Activated CD4-positive, alpha-beta T cell treated with anti-CD3 and anti-CD28 coated beads for 1 hour (primary cell): ENCODE measurements at places on chromosomes 6 and 20.

DNA sequence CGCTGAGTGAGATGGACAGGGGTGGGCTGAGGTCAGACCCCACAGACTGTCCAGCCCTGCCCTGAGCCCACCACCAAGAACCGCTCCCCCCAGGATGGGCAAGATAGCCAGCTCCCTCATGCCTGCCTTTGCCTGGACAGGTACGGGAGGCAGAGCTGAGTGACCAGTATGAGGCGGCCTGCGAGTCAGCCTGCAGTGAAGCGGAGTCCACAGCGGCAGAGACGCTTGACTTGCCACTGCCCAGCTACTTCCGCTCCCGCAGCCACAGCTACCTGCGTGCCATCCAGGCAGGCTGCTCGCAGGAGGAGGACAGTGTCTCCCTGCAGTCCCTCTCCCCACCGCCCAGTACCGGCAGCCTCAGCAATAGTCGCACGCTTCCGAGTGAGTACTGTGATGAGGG lies 94.8 kb upstream of the MYL9 start:
- no peak for DNase-seq

DNA sequence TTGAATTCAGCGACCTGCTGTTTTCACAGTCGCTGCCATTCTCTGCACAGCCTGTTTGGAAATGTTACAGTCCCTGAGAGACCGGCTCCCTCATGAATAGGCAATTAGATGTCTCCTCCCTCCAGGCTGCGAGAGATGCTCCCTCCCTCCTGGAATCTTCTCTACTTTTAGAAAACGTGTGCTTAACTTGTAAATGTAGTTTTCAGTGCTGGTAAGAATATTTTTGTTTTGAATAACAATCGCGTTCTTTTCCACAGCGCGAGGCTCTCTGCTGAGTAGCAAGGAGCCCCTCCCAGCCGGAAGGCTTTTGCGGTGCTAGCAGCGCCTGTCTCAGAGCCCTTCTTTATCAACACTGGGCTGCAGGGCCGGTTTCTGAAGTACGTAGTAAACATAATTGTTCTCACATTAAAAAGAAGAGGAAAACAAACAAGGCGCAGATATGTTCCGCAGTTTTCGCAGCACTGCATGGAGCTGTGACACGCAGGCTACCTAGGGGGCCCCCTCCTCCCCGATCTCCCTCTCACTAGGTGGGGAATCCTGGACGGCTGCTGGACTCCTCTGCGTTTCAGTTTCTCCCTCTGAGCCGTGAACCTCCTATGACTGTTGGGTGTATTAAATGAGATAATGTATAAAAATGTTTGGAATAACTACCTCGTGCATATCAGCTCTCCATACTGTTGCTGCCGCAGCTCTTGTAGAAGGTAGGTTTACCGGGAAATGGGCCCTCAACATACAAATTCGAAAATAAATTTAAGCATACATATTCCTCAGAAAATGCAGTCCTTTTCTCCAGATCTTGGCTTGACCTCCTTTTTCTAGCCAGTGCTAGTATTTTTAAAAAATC lies 79.0 kb upstream of the SPACA1 start:
- DNase-seq = no peak

GRCh38 chr6:107764684-107765460 lies 59.2 kb downstream of the SCML4 start:
- no peak for DNase-seq

- DNase-seq = no peak
These were observed 3.0 kb downstream of the NR2E1 start for GRCh38 chr6:108168501-108169463.

DNA sequence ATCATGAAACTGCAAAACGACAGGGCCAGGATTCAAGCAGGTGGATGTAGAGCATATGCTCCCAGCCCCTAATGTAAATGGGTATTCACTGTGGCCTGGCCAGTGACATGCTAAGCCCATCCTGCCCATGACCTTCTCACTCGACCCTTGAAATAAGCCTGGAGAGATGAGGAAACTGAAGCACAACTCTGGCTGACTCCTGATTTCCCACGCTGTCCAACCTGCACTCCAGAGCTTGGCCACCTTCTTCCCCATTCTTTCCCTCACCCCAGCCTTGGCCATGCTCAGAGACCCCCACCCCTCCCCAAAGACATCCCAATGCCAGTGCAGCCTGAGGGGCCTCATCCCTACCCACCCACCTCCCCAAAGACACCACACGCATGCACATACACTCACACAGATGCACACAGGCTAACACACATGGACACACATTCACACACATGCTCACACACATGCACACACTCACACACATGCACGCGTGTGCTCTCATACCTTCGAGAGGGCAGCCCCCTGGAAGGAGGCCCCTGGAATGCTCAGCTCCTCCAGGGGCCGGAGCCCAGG lies 12.4 kb downstream of the TFEB start:
- DNase-seq = no peak

DNA sequence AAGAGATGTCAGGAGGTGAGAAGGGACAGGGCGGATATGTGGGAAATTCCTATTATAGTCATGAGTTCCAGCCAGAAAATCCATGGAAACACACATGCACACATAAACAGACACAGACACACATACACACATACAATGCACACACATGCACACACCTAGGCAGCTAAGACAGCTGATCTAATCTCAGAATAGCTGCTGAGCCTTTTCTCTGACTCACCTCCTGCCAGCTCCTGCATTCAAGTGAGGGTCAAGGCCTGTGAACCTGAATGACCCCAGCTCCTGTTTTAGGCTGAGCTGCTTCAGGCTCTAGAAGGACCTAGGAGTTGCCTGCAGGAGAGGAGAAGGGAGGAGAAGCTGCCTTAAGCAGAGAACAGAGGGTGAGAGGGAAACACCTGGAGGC lies 21.6 kb upstream of the RAET1L start:
- DNase-seq = no peak

- no peak for DNase-seq
These were observed 166.9 kb upstream of the RNF24 start for GRCh38 chr20:4181956-4182945.

- DNase-seq = no peak
These were observed 86.3 kb upstream of the CARMIL1 start for GRCh38 chr6:25192590-25193459.

DNA sequence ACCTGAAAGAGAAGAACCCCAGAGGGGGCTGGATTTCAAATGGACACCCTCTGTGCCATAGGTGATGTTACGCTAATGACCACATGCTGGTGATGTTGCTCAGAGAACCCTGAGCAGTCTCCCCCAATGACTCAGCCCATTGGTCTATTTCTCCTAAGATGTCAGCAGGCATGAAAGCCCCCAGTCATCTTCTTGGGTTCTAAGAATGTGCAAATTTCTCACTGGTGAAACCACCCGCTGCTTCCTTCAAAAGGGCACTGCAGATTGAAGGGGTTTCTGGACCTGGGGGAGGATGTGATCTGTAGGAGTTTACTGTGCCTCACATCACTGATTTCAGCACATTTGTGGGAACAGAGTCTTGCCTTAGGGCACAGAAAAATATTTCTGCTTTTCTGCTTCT lies 298.4 kb upstream of the MOCS1 start:
- no peak for DNase-seq

- DNase-seq = no peak
These were observed 80.8 kb downstream of the CBFA2T2 start for GRCh38 chr20:33570743-33571142.

DNA sequence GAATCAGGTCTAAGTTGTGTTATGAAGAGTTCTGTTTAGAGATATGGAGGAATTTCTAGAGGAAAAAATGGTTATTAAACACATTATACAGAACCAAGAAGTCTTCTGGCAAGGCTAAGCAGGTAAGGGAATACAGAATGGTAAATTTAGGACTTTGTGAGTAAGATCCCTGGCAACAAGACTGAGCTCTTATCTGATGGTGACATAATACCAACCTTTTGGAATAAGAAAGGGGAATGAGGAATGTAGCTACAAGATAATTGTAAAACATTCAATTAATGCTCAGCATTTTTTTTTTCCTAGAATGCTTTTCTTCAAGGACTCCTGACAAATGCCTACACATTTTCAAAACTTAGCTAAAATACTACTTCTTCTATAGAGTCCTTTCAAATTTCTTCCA lies 51.8 kb downstream of the CYB5R4 start:
- DNase-seq = no peak

- no peak for DNase-seq
These were observed 54.0 kb downstream of the RIN2 start for GRCh38 chr20:19812056-19812455.

DNA sequence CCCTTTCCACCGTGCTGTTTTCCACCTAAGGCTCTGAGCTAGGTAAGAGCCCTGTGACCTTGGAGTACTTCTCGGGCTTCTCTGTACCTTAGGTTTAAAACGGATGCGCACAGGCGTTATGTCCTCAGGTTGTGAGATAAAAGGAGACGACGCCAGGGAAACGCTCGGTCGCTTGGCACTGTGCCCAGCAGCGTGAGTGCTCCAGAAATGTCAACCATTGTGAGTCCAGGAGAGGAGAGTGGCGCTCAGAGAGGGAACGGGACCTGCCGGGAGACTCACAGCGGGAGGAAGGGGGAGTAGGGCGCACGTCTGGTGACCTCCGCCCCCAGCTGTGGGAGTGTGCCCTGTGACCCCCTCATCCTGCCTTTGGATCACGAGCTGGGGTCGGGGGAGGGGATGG lies 33.8 kb upstream of the SCRT2 start:
- DNase-seq = no peak

GRCh38 chr6:1758076-1758679 lies 148.5 kb downstream of the FOXC1 start:
- no peak for DNase-seq

DNA sequence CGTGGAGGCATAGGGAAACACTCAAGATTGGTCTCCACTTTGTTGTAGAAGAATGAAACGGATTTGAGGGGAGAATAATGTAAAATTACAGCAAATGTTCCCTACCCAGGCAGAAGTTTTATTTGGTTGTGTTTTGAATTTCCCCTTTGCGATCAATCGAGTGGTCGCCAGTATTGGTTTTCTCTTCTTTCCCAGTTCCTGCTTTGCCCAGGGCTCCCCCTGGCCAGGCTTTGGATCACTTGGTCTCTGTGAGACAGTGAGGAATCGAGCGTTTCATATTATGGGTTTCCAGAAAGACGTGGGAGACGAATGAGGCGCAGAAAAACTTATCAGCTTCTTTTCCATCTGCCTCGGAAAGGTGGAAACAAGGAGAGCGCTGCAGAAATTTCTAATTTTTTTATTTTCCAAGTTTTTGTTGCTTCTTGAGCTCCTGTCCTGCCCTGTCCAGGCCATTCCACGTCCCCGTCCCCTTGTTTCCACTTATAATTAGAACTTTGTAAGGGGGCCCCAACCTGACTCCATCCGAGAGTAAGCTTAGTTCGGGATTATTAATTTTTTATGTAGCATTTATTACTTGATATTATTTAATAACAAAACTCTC lies 7.5 kb upstream of the TBX18 start:
- DNase-seq = no peak

DNA sequence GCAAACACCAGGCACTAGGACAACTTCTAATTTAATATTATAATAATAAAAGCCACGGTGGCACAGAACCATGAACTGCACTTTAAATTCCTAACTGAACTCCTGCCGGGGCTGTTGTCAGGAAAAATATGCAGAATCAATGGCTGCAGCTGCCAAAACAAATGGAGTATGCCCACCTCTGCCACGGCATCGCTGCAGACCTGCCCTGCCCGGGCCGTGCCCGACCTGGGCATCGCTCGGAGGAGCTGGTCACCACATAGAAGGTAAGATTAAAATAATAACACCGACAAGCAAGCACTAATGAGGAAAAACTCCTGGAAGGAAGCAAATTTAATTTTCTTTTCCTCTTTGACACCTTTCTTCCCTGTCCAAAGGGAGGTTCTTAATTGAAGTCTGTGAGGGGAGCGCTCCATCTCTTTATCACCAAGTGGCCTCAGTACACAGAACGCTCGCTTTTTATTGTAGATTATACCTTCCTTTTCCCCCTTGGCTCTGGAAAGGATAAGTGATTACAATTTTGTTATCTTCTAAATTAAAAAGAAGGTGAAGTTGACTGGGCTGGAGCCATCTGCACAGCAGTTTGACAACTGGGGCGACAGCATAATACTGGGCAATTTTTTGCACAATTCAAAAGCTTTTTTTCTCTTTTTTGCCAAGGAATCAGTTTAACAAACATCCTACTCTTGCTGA lies 351.3 kb downstream of the ZFAND3 start:
- DNase-seq = no peak

DNA sequence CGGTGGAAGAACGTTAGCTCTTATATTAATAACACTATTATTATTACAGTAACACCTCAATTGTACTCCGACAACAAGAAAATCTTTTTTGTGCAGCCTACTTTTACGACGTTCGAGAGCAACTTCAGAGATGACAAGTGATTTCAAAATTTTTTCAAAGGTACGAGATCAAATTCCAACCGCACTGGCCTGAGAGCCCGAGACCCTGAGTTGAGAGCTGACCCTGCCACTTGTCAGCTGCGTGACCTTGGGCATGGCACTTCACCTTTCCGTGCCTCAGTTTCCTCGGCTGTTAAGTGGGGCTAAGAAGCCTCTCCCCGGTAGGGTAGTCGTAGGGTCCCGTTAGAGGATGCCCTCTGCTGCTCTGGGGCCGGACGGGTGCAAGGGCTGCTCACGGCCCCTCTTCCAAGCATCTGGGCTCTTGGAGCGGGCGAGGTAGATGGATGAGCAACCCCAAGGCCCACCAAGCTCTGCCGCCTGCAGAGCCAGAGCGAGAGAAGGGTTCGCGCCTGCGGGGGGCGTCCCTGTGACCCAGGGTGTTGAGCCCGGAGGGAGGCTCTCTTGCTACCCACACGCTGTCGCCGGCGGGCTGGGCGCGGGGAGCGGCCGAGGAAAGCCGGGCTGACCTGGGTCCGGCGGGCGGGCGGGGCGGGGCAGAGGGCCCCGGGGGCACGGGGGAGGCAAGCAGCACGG lies 510 bp downstream of the NDRG3 start:
- DNase-seq = no peak

- no peak for DNase-seq
These were observed 497.1 kb upstream of the ARID1B start for GRCh38 chr6:156280065-156280464.

GRCh38 chr6:94005835-94006234 lies 586.5 kb upstream of the EPHA7 start:
- no peak for DNase-seq

- DNase-seq = no peak
These were observed 19.2 kb downstream of the ASF1A start for GRCh38 chr6:118913161-118913560.

DNA sequence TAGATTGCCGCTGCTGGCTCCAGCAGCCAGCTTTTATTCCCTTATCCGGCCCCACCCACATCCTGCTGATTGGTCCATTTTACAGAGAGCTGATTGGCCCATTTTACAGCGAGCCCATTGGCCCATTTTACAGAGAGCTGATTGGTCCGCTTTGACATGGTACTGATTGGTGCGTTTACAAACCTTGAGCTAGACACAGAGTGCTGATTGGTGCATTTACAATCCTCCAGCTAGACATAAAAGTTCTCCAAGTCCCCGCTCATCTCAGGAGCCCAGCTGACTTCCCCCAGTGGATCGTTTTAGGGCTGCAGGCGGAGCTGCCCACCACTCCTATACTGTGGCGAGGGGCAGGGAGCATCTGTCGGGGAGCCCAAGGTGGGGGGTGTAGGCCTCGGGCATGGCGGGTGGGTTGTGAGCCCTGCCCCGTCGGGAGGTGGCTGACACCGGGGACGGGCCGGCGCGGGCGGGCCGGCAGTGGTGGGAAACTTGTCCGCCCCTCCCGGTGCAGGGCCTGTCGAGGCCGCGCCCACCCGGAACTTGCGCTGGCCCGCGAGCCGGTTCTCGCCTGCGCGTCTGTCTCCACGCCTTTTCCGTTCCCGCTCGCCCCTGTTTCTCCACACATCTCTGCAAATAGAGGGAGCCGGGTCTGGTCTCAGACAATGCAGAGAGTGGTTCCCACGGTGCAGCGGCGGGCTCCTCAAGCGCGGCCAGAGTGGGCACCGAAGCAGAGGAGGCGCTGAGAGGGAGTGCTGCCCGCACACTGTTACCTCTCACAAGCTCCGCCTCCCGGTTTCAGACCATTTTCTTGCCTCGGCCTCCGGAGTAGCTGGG lies 86.1 kb upstream of the STMND1 start:
- DNase-seq = no peak
